ENCODE measurements at places on chromosomes 3 and 15.

DNA sequence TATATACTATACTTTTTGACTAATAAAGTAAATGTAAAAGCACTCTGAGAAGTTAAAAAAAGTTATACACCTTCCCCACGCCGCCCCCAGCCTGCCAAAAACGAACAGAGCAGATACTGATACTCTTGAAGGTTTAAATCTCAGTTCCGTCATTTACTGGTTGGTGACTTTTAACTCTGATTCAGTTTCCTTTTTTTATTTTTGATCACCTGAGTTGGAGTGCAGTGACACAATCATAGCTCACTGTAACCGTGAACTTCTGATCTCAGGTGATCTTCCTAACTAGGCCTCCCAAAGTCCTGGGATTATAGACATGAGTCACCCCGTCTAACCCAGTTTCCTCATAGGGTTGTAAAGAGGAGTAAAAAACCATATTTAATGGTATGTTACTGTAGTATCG, 3.3 kb upstream of the TIPIN start:
- DNase-seq, result no peak

DNA sequence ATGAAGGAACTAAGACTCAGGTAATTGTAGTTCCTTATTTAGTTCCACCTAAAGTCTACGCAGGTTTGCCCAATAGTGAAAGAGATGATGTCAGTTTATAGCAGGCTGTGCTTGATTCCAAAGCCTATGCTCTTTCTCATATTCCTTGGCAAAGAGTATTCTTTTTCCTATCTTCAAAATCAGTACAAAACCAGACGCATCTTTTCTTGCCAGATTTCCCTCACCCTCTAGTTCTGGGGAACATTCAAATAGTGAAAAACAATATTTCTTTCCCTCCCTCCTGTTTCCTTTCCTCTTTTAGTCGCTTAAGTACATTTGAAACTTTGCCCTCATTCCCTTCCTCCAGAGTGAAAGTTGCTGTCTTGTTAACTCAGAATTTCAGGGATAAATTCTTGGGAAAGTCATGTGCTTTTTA, 134.6 kb upstream of the PDZRN3 start:
- no peak for DNase-seq

- DNase-seq, result no peak
Measured at GRCh38 chr3:143413372-143413771, 293.8 kb downstream of the CHST2 start.

- no peak for DNase-seq
Measured at GRCh38 chr3:195200010-195200822, 70.7 kb downstream of the XXYLT1 start.

DNA sequence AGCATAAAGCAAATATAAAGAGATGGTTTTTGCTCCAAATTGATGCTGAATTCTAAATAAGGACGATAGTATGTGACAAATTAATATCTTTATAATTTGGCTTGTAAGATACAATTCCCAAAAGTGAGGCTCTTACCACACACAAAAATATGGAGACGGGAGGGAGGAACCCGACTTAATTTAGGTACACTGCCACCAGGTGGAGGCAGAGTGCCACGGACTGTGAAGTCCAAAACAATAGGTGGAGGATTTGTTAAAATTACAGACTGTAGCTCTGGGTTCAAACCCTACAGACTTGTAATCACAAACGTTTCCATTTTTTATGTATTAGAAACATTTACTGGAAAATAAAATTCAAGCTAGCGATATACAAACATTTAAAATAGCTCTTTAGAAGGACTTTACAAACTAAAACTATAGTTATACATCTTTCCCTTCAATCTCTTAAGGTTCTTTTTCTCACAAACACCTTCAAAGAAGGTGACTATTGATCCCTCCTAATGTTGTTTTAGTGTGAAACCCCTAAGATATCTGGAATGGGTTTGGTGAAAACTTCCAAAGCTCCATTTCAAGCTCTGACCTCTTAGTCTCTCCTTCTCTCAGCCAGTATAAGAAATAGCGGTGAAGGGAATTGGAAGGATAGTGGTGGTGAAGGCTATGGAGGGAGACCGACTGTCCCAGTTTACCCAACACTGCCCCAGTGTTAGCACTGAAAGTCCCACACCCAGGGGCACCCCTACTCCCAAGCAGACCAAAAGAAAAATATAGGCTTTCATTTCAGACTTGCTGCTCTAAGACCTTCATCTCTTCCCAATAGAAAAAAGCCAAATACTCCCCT, 89.7 kb downstream of the AQP9 start:
- no peak for DNase-seq

- DNase-seq, result no peak
Measured at GRCh38 chr3:70824078-70824477, 511.6 kb upstream of the MDFIC2 start.

- DNase-seq, result no peak
Measured at GRCh38 chr3:50268703-50269451, at the start of gene SEMA3B. Gene SEMA3B, plus strand, starts transcription at chr3:50269147. Its CDS starts 94 bp downstream, at chr3:50269241.

DNA sequence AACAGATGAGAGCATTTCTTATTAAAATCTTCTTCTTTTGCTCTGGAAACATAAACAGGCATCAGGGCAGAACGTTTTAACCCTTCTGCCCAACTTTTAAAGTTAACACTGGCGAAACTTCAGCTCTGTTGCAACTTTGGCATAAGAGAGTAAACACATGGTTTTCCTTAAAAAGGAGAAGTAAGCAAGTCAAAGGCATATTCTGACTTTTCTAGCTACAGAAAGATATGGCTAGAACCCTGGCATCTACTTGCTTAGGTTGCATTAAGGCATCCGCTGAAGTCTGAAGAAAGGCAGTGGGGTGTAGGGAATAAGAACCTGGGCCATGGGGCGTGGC, 13.3 kb upstream of the IL16 start:
- DNase-seq, result no peak

DNA sequence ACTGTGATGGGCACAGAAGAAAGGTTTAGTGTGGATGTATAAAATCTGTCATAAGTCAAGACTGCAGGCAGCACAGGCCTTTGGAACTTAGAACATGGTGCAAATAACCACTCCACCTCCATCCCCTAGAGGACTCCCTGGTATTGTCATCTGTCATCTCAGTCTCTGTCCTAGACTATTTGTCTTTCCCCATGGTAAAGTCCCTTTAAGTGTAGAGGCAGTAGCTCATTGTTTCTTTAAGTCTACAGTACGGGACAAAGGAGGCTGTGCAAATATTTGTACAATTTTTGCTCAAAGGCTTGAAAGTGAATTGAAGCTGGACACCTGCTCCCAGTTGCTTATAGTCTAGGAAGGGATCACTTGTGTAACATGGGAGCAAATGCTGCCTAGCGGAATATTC, 3.2 kb upstream of the PXYLP1 start:
- DNase-seq, result no peak

DNA sequence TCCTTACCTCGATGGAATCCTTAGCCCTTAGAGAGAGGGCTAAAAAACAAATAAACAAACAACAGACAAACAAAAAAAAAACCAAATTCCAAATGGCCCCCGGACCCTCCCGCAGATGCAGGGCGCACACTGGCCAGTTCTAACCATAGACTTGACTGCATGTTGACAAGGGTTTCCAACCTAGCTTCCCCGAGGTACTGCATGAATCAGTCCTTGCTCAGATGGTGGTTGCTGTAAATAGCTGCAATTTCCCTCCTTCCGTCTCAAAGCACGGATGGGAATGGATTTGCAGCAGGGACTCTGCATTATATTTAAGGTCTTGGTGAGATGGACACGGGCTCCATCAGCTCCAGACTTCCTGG, 162.8 kb downstream of the CD47 start:
- no peak for DNase-seq

DNA sequence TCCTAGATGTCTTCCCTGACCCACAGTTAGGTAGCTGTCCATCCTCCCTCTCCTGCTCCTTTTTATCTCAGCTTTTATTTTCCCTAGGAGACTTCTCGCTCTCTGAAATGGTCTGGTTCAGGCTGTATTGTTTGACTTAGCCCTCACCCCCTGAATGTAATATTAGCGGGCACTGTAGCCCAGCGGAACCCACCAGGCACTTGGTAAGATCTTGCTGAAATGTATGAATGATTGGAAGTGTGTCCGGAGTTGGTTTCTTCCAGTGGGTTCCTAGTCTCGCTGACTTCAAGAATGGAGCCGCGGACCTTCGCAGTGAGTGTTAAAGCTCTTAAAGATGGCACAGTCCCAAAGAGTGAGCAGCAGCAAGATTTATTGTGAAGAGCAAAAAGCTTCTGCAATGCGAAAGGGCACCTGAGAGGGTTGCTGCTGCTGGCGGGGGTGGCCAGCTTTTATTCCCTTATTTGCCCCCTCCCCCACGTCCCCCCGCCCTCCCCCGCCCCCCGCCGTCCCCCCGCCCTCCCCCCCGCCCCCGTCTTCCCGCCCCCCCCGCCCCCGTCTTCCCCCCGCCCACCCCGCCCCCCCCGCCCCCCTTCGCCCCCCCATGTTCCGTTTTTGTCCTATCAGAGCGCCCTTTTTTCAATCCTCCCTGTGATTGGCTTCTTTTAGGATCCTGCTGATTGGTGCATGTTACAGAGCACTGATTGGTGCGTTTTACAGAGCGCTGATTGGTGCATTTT, 694 bp upstream of the EEFSEC start:
- DNase-seq, result no peak

DNA sequence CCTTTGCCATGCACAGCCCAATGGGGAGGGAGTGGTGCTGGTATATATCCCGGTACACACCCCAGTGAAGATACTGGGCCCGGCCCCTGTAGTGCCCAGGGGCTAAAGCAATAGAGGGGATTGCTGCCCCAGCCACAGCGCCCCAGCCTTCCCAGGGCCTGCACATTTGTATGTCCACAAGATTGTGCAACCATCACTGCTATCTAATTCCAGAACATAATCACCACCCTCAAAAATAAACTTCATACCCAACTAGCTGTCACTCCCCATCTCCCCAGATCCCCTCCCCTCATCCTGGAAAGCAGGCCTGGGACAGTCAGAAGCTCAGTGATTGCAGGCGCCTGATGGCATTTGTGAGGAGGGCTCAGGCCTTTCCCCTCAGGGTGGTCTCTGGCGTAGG, 13.5 kb downstream of the GNAI2 start:
- DNase-seq, result no peak

GRCh38 chr3:156983559-156983958, 157.4 kb downstream of the LEKR1 start:
- no peak for DNase-seq

DNA sequence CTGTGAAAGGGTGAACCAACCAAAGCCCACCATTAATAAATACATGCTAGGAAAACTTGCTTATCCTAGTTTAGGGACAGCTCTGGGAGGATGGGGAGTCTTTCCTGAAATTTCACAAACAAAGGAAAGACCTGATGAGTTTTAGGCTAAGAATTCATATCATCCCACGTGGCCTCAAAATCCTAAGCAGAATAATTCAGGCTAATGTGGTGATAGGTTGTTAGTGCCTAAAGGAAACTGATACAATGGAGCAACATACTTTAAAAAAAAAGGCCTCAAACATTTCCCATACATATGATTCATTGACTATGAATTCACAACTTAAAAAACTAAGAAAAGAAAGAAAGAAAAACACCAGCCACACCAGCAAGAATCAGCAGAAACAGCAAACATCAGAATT, 126.9 kb upstream of the CNTN4 start:
- DNase-seq, result no peak

GRCh38 chr3:59558906-59559720, 509.3 kb upstream of the CFAP20DC start:
- DNase-seq, result no peak

GRCh38 chr3:29281344-29282241, 722 bp downstream of the RBMS3 start:
- DNase-seq, result no peak

GRCh38 chr15:93825682-93826081, 405.7 kb upstream of the MCTP2 start:
- no peak for DNase-seq

GRCh38 chr15:92821491-92822116, 78.5 kb upstream of the CHD2 start:
- no peak for DNase-seq

DNA sequence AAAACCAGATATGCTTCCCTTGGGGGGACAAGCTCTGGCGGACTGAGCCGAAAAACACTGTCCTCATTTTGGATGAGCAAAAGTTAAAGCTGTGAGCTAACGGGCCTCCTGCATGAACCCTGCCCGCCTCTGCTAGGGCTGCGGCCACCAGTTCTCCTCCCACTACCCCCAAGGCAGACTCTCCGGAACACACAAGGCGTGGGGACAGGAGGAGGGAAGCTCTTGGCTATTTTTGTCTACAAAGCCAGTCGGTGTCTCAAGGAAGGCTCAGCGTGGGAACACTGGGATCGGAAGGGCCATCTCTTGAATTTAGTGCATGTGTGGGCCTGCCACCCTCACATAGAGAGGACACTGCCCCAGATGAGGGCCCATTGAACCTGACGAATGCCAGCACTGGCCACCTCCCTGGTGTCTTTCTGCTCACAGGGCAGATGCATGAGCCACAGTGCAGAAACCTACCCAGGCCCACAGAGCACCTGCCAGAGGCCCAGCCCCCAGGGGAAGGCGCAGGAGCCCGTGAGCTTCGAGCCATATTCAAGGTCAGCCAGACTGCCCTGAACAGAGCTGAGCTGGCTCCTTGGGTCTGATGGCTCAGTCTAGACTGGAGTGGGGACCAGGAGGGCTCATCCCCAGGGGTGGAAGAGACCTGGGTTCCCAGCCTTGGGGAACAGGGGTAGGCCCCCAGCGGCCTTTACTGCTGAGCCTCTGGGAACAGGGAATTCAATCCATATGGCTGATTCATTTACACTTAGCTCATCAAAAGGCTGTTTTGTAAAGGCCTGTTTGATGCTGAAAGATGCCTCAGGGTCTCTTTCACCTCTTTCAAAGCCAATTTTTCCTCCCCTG, 38.3 kb downstream of the HCN4 start:
- no peak for DNase-seq

- no peak for DNase-seq
Measured at GRCh38 chr15:33310481-33311311, at the start of gene RYR3. Gene RYR3, plus strand, starts transcription at chr15:33310967. Its CDS starts 79 bp downstream, at chr15:33311046.

DNA sequence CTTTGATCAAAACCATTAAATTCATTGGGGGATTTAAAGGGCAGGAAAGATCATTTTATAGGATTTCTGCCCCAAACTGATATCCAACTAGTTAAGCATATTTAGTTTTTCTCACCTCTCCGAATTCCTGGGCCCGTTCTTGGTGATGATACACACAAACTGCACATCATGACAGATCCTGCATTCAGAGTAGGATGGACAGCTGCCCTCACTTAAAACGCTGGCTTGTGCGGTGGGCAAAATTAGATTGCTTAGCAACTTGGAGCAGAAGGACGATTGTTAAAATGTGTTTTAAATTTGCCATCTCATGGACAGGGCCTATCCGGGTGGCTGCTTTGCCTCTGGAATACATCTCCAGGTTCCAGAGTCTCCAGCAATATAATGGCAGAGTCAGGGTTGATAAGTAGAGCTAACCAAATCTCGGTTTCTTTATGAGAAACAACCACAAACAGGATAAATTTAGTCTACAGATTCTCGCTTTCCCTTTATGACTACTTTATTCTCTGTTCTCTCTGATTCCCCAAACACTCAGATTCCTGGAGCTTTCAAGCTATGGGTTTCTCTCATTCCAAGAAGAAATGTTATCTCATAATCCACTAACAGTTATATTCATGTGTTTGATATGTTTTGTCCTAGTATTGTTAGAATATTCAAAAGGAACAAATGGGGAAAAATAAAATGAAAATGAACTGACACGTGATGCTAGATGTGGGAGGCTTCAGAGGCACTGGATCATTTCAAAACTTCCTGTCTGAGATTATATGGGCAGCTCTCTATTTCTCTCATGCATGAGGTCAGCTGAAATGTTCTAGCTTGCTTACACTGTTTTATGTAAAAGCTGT, 1014.1 kb upstream of the SEMA6D start:
- no peak for DNase-seq
